Activated T-cell treated with anti-CD3 and anti-CD28 coated beads for 1 hour (primary cell): ENCODE measurements at places on chromosomes 2 and 18.

- no peak for DNase-seq
Measured at GRCh38 chr2:88451811-88452564, 505 bp downstream of the FOXI3 start.

DNA sequence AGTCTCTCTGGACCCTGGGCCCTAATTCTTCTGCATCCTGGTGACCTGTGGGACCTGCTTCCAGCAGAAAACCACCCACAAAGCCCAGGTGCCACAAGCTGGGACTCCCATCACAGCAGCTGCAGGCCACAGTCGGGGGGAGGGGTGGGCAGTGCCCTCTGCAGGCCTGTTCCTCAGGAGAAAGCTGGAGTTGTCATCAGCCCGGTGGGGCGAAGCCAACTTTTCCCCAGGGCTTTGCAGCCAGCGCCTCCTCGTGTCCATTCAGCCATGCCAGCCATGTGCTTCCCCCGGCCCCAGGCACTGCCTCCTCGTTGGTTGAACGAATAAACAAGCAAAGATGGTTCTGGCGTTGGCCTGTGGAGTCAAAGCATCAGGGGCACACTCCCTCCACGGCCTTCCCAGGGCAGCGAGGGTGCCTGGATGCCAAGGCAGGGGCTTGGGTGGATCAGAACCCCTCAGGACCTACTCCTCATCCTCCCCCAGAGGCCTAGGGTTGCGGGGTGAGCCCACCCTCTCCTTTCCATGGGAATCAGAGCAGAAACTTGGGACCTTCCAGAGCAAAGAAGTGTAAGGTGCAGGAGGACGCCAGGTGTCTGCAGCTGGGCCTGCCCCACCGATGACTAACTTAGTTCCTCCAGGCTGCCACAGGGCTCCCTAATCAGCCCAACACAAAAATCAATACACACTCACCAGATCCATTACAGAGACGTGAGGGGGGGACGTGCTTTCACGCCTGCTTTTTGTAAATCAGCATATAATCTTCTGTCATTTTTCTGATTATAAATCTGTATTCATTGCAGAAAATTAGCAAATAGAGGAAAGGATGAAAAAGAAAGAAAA is 75.7 kb upstream of the RAB6C start:
- no peak for DNase-seq

- DNase-seq = no peak
Measured at GRCh38 chr2:44951714-44952113, 10.2 kb downstream of the SIX3 start.

GRCh38 chr2:185316383-185316782 is 422.2 kb upstream of the FSIP2 start:
- DNase-seq = no peak

GRCh38 chr2:172782506-172783164 is 47.0 kb downstream of the RAPGEF4 start:
- DNase-seq = no peak

DNA sequence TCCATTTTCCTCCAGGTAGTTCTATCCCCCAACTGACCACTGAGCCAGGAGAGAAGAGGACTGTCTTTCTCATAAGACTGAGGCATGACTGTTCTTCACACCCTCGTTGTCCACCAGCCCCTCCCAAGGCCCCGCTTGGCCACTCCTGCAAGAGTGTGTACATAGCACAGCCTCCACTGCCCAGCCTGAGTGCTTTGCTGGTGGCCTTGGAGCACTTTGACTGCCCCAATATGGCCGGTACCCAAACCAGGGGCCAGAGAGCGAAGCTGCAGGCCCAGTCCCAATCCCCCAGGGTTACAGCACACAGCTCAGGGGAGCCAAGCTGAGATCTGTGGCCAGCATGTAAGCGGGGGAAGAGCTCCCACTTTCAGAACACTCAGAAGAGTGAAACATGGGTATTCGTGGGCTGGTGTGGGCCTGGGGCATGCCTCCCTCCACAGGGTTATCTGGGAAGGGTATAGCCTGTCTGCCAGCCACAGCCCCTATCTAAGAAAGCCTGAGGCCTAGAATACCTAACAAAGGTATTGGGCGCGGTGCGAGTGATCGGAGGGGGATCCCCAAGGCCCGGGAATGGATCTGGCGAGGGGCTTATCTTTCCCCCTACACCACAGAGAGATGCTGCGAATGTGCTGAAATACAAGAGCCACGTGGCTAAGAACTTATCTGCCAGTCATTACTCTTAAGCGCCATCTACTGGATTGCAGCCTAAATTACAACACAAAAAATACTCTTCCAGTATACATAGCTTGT is 163.8 kb downstream of the WDPCP start:
- no peak for DNase-seq

DNA sequence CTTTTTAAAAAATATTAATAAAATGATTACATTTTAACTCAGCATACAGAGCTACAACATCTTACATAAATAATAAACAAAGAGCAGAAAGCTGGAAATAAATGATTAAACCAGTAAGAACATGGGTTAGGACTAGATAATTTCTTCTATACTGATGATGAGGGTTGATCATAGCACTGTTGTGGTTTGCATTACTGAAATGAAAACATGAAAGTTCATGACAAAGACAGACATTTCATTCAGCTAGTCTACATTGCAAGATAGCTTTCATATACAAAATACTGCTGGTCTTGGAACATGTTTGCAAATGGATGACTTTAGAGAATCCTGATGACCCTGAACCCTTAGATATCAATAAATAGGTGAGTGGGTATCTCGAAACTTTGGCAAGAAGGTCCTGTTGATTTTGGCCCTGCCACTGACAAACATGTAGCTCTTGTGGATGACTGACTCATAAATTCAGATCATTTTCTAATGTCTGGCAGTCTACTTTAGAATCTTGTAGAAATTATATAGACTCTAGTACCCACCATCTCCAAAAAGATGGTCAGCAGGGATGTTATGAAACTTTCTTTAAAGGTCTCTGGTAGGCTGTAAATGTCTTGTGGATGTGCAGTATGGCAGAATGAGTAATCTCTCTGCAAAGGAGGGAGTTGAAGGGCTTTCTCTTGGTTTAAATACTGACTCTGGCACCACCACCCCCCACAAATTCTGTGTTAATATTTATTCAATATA is 15.5 kb upstream of the CDC42EP3 start:
- no peak for DNase-seq
